ENCODE measurements at places on chromosomes 3 and 15. TPM values are rescaled to one million over a fixed set of nuclear protein-coding genes. Genes with fewer than 3 reads are reported as not detected.

DNA sequence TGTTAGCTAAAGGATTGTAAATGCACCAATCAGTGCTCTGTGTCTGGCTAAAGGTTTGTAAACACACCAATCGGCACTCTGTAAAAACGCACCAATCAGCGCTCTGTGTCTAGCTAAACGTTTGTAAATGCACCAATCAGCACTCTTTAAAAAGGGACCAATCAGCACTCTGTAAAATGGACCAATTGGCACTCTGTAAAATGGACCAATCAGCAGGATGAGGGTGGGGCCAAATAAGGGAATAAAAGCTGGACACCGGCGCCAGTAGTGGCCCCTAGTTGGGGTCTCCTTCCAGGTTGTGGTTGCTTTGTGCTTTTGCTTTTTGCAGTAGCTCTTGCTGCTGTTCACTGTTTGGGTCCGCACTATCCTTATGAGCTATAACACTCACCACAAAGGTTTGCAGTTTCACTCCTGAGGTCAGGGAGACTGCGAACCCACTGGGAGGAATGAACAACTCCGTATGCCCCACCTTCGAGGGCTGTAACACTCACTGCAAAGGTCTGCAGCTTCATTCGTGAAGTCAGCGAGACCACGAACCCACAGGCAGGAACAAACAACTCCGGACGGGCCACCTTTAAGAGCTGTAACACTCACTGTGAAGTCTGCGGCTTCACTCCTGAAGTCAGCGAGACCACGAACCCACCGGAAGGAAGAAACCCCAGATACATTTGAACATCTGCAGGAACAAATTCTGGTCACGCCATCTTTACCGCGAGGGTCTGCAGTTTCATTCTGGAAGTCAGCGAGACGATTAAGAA lies 1.1 kb upstream of the SUCLG2 start:
- peaks cover 4% of the 10 kb centered on the region for H3K4me1 ChIP-seq
- no peak overlapping the region for H3K4me3 ChIP-seq
- no peaks in the 10 kb centered on the region for H3K36me3 ChIP-seq
- H3K27ac ChIP-seq: no peak overlapping the region
- no peaks in the 10 kb centered on the region for H3K27me3 ChIP-seq
- DNase-seq: no peak

GRCh38 chr15:77031376-77032050 lies 36.6 kb downstream of the PSTPIP1 start:
- H3K27me3 ChIP-seq: no peaks in the 10 kb centered on the region
- H3K4me1 ChIP-seq: 0 out of 2 replicates have a peak, but pooled peaks cover 2% of the 10 kb centered on the region
- DNase-seq: peak; percentile 44
- peaks cover 4% of the 10 kb centered on the region for H3K36me3 ChIP-seq

DNA sequence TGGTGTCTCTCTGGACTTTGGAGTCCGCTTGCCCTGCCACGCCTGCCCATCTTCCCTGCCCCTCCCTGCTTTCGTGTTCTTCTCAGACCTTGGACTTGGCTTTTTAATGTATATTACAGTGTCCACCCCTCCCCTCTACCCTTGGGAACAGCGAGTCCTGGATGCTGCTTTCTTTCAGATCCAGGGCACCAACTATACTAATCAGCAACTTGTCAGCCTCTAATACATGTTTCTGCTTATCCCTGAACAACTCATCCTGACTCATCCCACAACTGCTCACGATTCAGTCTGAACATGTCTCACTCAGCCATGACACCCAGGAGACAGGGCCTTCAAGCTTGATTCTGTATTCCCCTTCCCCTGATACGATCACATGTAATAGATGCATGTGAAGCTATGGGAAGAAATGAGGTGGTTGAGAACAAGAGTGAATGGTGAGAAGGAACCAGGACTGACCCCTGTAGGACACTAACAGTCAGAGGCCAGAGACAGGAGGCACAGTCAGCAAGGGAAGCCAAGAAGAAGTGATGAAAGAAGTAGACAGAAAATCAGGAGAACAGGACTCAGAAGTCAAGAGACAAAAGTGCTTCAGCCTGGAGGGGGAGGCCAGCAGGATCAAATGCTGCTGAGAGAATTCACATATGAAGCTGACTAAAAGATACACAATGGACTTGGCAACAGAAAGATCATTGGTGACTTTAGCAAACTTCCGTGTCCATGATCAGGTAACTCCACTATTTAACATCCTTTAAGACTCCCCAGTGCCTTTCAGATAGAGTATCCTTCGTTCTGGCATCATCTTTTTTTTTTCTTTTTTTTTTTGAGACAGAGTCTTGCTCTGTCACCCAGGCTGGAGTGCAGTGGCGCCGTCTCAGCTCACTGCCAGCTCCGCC lies 35.4 kb downstream of the BCL2L10 start:
- peaks cover 15% of the 10 kb centered on the region for H3K4me1 ChIP-seq
- no peak overlapping the region for H3K4me3 ChIP-seq
- H3K27me3 ChIP-seq: no peaks in the 10 kb centered on the region
- H3K27ac ChIP-seq: peak overlapping the region; percentile 65
- DNase-seq: peak; percentile 90

DNA sequence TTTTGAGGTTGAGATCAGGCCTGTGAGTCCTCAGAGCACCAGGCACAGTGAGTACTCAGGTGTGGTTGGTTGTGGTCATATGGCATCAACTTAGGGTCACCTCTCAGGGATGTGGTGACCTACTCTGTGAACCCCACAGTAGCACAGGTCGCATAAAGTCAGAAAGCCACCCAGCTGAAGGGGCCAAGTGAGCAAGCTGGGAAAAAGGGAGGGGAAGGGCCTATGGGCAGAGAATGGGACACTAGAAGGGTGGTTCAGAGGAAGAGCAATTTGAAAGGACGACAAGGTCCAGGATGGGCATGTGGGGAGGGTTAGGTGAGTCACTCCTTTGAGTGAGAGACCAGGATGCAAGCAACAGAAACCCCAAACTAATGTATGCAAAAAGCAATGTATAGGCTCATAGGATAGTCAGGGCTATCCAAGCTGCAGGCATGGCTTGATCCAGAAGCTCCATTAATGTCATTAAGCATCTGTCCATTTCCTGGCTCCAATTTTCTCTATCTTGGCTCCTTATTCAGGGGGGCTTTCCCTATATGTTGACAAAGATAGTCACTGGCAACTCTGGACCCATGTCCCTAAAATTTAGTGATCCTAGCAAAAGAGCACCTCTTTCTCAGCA lies 33.5 kb downstream of the HMCES start:
- H3K4me1 ChIP-seq: peaks cover 5% of the 10 kb centered on the region
- no peaks in the 10 kb centered on the region for H3K36me3 ChIP-seq
- no peak overlapping the region for H3K4me3 ChIP-seq
- H3K27me3 ChIP-seq: no peaks in the 10 kb centered on the region

DNA sequence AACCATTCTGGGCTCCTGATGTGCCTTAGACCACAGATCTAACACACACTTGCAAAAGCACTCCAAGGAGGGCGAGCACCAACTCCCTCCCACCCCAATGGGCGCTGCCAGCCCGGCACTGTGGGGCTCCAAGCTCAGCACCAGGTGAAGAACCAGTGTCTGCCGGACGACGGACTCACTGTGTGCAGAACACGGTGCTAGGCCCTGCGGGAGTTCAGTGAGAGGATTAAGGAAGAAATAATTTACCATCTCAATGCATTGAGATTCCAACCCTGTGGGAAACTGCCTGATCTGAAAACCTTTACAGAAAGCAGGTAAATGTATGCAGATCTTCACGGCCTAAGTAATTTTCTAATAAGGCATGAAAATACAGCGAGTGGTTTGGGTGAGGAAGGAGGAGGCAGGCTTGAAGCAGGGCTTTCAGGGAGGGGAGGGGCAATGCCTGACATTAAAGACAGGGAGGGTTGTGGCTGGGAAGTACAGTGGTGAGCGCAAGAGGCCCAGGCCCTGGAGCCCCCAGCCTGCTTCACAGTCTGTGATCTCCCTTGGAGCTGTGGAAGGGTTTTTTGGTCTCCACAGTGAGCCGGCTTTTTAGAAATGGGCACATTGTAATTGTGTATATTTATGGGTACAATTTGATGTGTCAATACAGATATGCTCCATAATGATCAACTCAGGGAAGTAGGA lies 35.6 kb upstream of the CHRNB4 start:
- no peak overlapping the region for H3K27ac ChIP-seq
- no peaks in the 10 kb centered on the region for H3K4me1 ChIP-seq
- DNase-seq: no peak
- no peaks in the 10 kb centered on the region for H3K36me3 ChIP-seq

- no peaks in the 10 kb centered on the region for H3K27me3 ChIP-seq
- no peak overlapping the region for H3K4me3 ChIP-seq
- H3K4me1 ChIP-seq: peaks cover 7% of the 10 kb centered on the region
Measured at GRCh38 chr15:67611370-67612369, 69.2 kb downstream of the MAP2K5 start.

GRCh38 chr3:188208516-188208981 lies 54.6 kb downstream of the LPP start:
- H3K27me3 ChIP-seq: no peaks in the 10 kb centered on the region
- H3K36me3 ChIP-seq: peaks cover 12% of the 10 kb centered on the region
- peak overlapping the region; percentile 92 for H3K27ac ChIP-seq
- DNase-seq: peak; percentile 83

- peak; percentile 93 for DNase-seq
- H3K4me3 ChIP-seq: peak within 1 kb of the TSS; percentile 76
- H3K27ac ChIP-seq: peak within 1 kb of the TSS; percentile 76
Measured at GRCh38 chr15:40382580-40383456, at the start of gene KNSTRN. Gene KNSTRN (plus strand): TSS chr15:40382721. CDS start chr15:40382836, 115 bp downstream.

DNA sequence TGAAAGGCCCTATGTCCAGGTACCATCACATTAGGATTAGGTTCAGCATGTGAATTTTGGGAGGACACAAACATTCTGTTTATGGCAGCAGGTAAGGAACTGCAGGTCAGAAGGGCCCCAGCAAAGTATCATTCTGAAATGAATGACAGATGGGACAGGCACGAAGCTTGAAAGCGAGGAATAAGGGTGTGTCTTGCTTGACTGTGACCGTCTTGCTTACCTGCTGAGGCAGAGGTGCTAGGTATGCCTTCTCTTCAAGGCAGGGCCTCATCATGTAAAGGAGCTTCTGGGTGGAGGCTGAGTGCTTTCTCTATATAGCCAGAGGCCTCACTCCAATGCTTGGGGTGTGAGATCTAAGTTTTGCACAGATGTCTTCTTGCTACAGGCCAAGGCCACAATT lies 41.4 kb downstream of the TMEM108 start:
- no peaks in the 10 kb centered on the region for H3K36me3 ChIP-seq
- DNase-seq: no peak
- no peaks in the 10 kb centered on the region for H3K27me3 ChIP-seq
- H3K27ac ChIP-seq: no peak overlapping the region
- no peak overlapping the region for H3K4me3 ChIP-seq

- H3K4me3 ChIP-seq: no peak overlapping the region
- DNase-seq: no peak
- H3K4me1 ChIP-seq: no peaks in the 10 kb centered on the region
Measured at GRCh38 chr3:13406190-13406589, 13.9 kb downstream of the NUP210 start.

GRCh38 chr3:16550676-16551341 lies 37.3 kb upstream of the RFTN1 start:
- no peaks in the 10 kb centered on the region for H3K4me1 ChIP-seq
- no peak overlapping the region for H3K27ac ChIP-seq
- H3K4me3 ChIP-seq: no peak overlapping the region
- H3K27me3 ChIP-seq: peaks cover 18% of the 10 kb centered on the region
- peak; percentile 88 for DNase-seq

DNA sequence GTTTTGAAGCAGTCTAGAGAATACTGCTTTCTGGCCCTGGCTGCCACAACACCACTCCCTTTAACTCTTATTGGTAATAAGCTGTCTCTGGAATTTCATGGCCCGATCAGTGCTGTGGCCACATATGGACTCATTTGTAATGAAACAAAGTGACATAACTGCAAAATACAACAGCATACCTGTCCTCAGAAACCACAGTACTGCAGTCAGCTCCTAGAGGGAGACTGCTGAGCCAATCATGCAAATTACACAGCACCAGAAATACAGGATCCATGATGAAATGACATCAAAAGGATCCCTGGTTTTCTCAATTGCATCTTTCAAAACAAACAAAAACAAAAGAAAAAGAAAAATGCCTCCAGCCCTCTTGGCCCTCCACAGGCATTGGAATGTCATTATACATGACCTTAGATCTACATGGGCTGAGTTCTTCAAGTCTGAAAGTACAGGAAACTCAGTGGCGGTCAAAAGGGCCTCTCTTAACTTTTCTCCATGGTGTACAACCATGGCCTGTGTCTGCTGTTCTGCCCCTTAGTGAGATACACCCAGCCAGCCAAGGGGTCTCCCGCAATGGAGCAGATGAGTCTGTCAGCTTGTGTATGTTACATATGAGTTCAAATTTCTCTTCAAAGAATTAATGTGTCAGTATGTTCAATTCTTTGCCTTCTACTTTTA lies 24.9 kb upstream of the KBTBD12 start:
- H3K36me3 ChIP-seq: no peaks in the 10 kb centered on the region
- DNase-seq: no peak
- peaks cover 17% of the 10 kb centered on the region for H3K27me3 ChIP-seq
- no peak overlapping the region for H3K27ac ChIP-seq

DNA sequence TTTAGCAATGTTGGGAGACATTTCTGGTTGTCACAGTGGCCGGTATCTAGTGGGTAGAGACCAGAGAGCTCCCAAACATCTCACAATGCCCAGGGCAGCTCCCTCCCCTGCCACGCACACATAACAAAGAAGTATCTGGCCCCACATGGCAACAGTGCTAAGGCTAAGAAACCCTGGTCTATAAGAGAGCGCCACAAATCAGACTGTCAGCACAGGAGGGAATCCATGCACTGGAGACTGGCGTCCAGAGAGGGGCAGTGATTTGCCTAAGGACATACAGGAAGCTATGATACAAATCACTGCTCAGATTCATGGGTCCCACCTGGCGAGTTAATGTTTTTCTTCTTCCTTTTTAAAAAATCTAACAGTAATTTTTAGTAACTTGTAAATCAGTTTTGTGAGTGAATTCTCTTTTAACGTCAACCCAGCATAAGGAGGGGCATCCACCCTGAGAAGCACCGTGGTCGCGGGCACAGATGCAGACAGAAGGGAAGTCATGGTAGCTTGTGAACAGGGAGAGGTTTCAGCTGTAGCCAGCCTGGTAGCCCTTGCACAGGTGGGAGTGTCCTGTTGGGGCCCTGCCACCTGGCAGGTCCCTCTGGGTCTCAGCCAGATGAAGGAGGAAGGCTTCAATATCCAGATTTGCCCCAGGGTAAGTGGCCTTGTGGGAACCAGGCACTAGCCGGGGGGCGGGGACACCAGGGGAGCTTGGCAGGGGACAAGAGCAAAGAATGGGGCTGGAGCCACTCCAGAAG lies 8.7 kb downstream of the ISG20 start:
- no peak for DNase-seq
- no peak overlapping the region for H3K27ac ChIP-seq
- no peaks in the 10 kb centered on the region for H3K27me3 ChIP-seq
- H3K4me1 ChIP-seq: peaks cover 15% of the 10 kb centered on the region

DNA sequence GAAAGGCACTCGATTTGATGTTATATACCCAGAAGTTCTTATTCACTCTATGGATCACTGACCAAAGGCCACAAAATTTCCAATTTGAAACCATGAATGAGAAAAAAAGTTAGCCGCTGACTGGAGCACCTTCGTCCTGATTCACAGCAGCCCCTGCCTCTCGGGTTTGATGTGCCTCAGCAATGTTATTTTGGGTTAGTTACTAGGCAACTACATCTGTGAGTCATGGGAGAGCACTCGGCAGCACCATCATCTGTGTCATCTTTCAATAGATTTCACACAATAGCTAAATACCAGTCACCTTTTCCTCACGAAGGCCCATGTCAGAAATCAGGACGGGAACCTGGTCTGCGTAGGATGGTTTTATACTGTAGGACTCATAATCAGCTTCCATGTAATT lies 269.2 kb downstream of the ZBBX start:
- H3K4me1 ChIP-seq: no peaks in the 10 kb centered on the region
- H3K4me3 ChIP-seq: no peak overlapping the region
- no peaks in the 10 kb centered on the region for H3K36me3 ChIP-seq

NTRK3 gene
- total RNA-seq: under 0.01 TPM

PODXL2 gene
- 1.7 TPM for total RNA-seq

LRRC58 gene
- total RNA-seq: 13.4 TPM
